ENCODE measurements at places on chromosomes 12 and 14.

GRCh38 chr12:46267575-46267824, 1.3 kb downstream of the SLC38A1 start:
- DNase-seq = no peak

- no peak for DNase-seq
Observed at GRCh38 chr14:59199205-59199604, 10.7 kb downstream of the DAAM1 start.

DNA sequence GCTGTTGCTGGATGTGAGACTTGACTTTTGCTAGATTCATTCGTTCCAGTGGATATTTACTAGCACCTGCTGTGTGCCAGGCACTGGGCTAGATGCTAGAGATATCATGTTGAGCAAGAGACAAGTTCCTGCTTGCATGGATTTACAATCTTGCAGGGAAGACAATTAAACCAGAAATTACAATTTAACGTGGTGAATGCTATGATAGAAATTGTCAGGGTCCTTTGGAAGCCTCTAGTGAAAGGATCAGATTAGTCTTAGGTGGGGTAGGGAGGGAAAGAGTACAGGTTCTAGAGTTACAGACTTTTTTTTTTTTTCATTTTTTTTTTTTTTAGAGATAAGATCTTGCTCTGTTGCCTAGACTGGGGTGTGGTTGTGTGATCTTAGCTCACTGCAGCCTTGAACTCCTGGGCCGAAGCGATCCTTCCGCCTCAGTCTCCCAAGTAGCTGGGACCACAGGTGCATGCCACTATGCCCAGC, 36.7 kb downstream of the SPATS2 start:
- no peak for DNase-seq

GRCh38 chr12:1760566-1761382, 59.6 kb upstream of the LRTM2 start:
- DNase-seq = no peak

- DNase-seq = no peak
Observed at GRCh38 chr12:79298506-79298905, 392.3 kb downstream of the PAWR start.

DNA sequence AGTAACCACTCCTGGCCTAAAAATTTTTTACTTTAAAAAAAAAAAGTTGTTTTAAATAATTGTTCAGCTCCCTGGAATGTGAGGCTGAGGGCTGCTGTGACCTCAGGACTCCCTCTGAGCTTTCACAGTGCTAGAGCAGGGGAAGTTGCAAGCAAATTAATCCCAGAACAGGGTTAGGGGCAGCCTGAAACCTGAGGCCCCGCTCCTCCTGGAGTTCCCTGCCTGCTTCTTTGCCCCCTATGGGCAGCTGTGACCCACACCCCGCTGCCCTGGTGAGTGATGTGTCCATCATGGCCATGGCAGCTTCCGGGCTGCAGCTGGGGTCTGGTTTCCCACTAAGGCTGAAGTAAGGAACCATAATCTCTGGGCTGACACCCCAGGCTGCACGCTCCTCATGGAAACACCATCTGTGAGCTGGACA, 9.5 kb downstream of the RITA1 start:
- no peak for DNase-seq

GRCh38 chr14:69475194-69475818, 9.2 kb upstream of the PLEKHD1 start:
- no peak for DNase-seq

DNA sequence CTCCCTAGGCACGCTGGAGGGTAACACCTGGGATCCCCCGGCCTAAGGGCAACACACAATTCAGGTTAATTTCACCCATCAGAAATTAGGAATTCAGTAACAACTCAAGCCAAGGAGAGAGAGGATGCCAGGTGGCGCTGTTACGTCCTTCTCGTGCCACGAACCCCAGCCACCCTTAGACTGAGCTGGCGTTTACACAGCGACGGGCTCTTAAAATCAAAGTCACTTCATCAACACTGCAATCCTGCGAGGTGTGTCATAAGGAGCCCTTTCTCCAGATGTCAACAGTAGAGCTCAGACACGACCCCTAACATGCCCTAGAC, 110.6 kb upstream of the TMEM132D start:
- no peak for DNase-seq
